ENCODE measurements at places on chromosomes 12 and 14.

DNA sequence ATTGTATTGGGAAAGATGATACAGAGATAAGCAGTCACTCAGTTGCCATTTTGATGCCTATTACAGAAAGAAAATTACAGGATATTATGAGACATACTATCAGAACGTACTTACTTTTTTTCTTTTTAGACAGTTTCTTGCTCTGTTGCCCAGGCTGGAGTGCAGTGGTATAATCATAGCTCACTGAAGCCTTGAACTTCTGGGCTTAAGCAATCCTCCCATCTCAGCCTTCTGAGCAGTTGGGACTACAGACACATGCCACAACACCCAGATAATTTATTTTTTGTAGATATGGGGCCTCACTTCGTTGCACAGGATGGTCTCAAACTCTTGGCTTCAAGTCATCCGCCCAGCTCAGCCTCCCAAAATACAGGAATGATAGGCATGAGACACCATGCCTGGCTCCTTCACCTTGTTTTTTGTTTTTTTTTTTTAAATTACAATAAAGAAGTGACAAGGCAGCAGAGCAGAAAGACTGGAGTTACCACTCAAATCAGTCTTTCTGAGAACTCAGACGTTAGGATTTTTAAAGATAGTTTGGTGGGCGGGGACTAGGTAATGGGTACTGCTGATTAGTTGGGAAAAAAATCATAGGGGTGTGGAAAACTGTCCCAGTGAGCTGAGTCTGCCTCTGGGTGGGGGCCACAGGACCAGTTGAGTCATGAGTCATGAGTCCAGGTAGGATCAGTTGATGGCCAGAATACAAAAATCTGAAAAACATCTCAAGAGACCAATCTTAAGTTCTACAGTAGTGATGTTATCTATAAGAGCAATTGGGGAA, 11.5 kb upstream of the CPM start:
- DNase-seq = no peak

GRCh38 chr14:87343652-87344051, 649.3 kb downstream of the GALC start:
- DNase-seq = no peak

DNA sequence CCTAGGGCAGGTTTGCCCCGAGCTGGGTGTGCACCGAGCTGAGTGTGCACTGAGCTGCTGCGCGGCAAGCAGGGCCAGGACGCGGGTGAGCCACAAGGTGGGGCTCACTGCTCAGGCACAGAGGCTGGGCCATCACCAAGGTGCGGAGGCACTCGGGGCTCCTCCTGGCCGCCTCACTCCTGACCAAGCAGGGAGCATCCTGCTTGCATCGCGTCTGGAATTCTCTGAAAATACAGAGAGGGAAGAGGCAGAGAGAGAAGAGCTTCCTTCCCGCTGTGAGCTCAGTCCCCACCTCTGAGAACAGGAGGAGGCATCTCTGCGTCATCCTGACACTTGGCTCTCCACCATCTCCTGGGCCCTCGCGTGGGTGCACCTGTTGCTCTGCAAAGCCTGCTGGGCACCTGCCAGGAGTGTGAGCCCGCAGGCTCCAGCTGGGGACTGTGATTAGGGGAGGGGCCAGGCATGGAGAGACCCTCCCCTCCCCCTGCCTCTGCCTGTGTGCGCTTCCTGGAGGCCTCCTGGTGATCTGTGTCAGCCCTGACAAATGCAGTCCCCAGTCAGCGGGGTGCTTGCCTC, 116.3 kb downstream of the GLT1D1 start:
- DNase-seq = no peak

DNA sequence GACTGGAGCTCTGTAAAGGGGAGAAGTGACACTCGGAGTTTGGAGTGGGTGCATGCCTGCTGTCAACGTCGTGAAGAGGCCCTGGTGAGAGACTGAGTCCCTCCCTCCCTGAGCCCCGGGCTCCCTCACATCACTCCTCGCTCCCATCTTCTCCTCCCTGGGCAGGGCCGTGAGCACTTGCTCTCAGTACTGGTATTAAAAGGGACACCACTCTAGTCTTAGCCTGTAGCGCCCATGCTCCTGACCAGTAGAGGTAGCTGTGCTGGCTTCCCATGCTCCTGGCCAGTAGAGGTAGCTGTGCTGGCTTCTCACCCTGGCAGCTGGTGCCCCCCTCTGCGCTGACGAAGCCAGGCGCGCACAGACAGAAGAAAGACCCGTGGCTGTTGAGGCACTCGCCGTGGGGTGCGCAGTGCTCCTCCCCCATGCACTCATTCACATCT, 14.7 kb downstream of the ISCA2 start:
- DNase-seq = no peak

DNA sequence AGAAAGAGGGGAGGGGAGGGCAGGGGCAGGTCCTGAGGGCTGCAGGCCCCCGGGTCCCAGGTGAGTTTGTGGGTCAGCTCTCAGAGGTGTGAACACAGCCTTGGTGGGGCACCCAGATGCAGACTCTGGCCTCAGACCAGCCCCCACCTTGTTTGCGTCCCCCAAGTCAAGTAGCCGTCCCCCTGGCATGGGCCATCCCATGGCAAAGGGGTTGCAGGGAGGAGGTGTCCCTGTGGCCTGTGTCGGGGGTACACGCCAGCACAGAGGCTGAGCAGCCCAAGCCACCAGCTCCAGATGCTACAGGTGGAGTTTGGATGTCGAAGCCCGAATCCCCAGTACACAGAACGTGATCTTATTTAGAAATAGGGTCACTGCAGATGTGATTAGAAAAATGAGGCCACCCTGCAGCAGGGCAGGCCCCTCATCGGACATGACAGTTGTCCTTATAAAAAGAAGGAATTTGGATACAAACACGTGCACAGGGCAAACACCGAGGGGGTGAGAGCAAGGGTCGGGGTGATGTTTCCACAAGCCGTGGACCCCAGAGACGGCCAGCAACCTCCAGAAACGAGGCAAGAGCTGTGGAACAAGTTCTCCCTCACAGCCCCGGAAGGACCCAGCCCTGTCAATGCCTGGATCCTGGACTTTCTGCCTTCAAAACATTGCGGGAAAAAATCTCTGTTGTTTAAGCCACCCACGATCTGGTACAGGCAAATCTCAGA, 141.2 kb upstream of the C14orf180 start:
- DNase-seq = no peak

DNA sequence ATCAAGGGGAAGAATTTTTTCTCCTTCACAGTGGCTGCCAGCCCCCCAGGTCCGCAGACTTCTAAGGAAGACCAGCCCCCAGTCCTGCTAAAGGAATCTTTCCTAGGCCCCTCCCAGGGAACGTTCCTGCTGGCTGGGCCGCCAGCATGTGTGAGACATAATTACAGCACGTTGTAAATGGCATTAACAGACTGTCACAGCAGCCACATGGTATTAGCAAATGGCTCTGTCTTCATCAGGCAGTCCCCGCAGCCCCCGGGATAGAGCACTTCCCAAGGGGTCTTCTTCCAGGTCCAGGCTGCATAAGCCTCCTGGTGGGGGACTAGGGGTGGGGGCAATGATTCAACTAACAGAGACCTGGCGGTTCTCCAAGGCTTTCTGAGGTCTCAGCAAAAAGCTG, 34.9 kb upstream of the FAM222A start:
- DNase-seq = no peak
